KG1 (cell line): ENCODE measurements at places on chromosomes 1 and 21.

DNA sequence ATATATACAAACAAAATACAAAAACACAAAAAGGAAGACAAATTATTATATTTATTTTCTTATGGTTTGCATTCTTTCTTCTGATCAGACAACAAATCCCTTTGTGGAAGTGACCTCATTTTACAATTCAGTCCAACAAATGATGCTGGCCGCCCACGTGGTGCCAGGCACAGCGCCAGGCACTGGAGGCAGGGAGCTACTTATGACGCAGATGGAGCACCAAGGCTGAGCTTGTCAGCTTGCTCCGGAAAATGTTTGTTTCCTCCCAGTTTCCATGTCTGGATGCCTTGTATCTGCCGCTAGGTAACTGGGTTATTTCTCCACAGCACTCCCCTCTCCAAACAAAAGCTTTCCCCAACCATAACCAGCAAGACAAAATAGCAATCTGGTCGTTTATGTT is 30.7 kb upstream of the CD34 start:
- DNase-seq, result no peak

DNA sequence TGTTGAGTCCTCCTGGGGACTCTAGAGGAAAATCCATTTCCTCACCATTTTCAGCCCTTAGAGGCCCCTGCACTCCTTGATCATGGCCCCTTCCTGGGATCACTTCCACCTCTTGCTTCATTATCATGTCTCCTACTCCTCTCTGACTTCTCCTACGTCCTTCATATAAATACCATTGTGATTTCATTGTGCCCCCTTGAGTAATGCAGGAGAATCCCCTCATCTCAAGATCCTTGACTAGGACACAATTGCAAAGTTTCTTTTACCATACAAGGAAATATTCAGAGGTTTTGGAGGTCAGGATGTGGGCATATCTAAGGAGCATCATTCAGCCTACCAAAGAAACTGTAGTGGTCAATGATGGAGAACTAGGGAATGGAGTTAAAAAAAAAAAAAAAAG is 8.8 kb upstream of the GBP6 start:
- DNase-seq, result no peak

GRCh38 chr1:32939655-32940371 is 24.8 kb downstream of the RNF19B start:
- DNase-seq, result no peak

- no peak for DNase-seq
These were observed 59.8 kb upstream of the GNG12 start for GRCh38 chr1:67893126-67893495.

GRCh38 chr21:25536752-25537151 is 70.5 kb downstream of the MRPL39 start:
- DNase-seq, result no peak

GRCh38 chr1:55257958-55258357 is 42.8 kb upstream of the USP24 start:
- DNase-seq, result peak; percentile 14

- no peak for DNase-seq
These were observed 8.5 kb downstream of the CAMK2N1 start for GRCh38 chr1:20477348-20478056.

- no peak for DNase-seq
These were observed 199.4 kb upstream of the CACYBP start for GRCh38 chr1:174800216-174800851.

DNA sequence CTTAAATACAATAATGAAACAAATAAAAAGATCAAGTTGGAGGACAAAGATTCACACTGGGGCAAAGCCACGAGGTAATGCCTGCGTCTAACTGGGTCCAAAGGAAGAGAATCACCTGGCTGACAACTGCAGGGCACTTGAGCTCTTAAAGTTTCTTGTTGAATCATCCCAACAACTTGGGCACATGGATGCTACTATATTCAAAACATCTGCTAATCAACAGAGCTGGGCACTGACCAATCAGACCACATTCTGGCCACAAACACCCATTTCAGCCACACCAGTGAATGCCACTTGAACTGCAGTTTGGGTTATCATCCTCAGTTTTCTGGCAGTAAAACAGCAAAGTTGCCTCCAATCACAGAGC is 51.0 kb downstream of the ABCA4 start:
- DNase-seq, result no peak

DNA sequence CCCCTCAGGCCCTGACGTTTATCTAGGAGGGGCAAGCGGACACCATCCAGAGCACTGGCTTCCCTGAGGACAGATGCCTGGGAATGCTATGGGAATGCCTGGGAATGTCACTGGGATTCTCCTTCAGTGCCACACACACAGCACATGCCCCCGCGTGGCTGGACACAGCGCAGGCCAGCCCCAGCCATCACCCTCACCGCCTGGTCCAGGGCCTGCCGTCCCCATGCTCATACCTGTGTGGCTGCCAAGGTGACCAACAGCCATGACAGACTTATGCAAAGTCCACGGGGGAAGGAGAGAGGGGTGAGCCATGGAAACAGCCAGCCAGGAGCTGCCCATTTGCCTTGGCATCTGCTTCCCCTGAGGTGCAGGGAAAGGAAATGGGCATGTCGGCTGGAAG is 5.7 kb upstream of the TAS1R2 start:
- no peak for DNase-seq

GRCh38 chr1:145771056-145771455 is 51.8 kb downstream of the CD160 start:
- no peak for DNase-seq

GRCh38 chr1:202173993-202174392 is 13.6 kb upstream of the PTPN7 start:
- DNase-seq, result no peak

DNA sequence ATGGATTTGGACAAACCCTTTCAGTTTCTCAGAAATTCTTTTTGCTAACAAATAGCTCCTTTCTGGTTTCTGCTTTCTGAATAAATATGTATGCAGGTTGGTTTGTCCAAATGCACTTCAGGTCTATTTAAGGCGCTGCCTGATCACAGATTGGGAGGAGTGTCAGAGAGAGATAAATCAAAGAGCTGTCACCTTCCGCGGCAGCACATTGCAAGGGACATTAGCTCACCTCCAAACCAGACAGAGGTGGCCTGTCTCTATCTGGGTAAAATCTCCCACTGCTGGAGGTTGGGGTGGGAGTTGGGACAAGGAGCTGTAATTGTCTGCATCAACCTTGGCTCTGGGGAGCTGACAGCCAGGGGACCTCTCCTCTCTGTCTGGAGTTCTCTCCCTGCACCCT is 25.2 kb downstream of the PRAMEF20 start:
- DNase-seq, result no peak

GRCh38 chr1:240258910-240259309 is 167.2 kb downstream of the FMN2 start:
- no peak for DNase-seq

- no peak for DNase-seq
These were observed 15.9 kb downstream of the NUF2 start for GRCh38 chr1:163337631-163338030.

- no peak for DNase-seq
These were observed 74.4 kb upstream of the ZNF648 start for GRCh38 chr1:182135946-182136345.

- DNase-seq, result no peak
These were observed 2.4 kb downstream of the SLC41A1 start for GRCh38 chr1:205810448-205811157.

DNA sequence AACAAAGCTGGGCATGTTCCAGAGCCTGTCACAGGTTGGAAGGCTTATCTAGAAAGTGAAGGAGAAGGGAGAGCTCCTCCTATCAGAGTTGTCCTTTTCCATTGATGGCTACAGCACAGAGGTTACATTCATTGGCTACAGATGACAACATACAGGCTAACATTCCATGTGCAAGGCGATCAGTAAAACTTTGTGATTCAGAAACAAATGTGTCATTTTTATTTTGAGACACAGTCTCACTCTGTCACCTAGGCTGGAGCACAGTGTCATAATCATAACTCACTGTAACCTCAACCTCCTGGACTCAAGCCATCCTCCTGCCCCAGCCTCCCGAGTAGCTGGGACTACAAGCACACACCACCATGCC is 32.6 kb downstream of the TRIM67 start:
- no peak for DNase-seq

DNA sequence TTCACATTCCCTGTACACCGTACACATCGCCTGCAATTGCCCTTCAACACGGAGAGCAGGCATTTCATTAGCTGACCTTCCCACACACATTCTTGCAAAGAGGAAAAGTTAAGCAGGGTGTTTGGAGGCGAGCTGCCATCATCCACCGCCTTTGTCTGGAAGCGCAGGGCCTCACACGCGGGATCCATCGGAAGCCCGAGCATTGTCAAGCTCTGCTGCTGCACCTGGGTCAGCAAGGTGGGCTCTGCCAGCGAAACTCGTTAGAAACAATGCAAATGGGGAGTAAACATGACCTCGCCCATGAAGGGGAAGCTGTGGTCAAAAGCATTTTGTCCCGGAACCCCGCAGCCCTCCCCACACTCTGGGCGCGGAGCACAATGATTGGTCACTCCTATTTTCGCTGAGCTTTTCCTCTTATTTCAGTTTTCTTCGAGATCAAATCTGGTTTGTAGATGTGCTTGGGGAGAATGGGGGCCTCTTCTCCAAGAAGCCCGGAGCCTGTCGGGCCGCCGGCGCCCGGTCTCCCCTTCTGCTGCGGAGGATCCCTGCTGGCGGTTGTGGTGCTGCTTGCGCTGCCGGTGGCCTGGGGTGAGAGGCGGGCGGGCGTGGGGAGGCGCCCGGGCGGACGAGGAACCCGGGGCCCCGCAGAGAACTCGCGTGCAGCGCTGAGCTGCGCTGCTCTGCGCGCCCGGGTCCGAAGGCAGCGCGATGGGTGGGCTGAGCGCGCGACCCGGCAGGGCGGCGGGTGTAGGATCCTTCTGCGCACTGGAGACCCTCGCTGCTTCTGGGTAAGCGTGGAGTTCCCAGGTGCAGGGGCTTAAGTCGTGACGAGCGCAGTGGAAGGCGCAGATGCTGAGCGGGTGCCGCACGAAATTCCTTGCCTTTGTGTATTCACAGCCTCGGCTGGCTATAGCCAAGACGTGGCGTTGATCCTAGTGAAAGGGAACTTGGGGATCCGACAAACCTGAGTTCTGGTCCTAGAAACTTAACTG is at the start of gene CR1:
Gene CR1, plus strand, starts transcription at position 357 of the 992 bp plus-strand sequence. Its CDS starts 111 bp downstream, at position 468.
- peak; percentile 52 for DNase-seq

DNA sequence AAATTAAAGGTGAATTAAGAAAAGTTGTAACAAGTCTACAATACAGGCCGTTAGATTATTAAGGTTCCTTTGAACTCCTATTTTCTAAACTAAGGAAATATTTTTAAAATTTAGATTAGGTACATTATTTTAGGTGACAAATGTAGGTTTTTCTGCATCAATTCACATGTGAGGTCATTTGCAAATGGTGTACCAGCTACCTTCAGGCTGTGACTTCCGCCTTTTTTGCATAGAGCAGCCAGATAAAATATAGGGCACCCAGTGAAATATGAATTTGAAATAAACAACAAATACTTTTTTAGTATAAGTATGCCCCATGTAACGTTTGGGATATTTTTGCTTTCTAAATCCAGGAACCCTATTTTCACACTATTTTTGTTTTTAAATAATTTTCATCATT is 544.0 kb downstream of the LMO4 start:
- no peak for DNase-seq

GRCh38 chr1:45304311-45305081 is 22.2 kb upstream of the HPDL start:
- no peak for DNase-seq

GRCh38 chr1:156528231-156528630 is 27.7 kb upstream of the MEF2D start:
- no peak for DNase-seq

DNA sequence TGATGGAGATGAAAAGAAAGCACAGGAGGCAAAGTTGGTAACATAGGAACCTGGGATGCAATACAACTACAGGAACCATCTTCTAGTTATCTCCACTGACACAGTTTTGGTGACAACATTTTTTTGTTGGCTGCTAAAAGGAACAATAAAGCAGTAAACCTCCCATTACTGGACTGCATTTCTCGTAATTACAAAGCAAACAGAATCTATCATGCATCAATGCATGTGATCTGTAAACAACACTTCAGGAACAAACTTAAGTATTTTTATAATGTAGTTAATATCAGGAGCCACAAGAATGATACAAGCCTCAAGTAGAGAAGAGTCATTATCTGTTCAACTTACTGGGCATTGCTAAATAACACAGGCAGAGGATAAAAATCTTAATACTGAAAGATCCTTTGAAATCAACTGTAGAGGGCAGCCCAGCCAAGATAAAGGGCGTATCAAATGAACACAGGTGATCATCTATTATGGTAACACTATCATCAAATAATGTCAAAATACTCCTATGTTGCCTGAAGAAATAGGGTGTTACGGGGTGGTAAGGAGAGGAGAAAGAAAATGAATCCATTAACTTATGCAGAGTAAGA is 193.3 kb downstream of the EIF4G3 start:
- DNase-seq, result no peak

DNA sequence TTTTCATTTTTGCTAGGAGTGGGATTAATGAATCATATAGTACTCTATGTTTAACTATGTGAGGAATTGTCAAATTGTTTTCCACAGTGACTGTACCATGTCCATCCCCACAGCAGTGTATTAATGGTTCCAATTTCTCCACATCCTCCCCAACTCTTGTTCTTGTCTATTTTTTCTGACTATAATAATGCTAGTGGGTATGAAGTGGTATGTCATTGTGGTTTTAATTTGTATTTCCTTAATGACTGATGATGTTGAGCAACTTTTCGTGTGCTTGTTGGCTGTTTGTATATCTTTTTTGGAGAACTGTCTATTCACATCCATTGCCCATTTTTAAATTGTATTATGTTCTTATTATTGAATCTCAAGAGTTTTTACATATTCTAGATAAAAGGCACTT is 10.0 kb upstream of the KPRP start:
- DNase-seq, result no peak

- DNase-seq, result no peak
These were observed 36.0 kb downstream of the WNT2B start for GRCh38 chr1:112544751-112545150.

GRCh38 chr1:160376525-160377131 is 9.8 kb downstream of the NHLH1 start:
- DNase-seq, result no peak

- DNase-seq, result no peak
These were observed 124.0 kb downstream of the PIGK start for GRCh38 chr1:77095236-77095635.

GRCh38 chr21:42056996-42057689 is 14.0 kb upstream of the UMODL1 start:
- no peak for DNase-seq
